ENCODE measurements at places on chromosomes 1 and 21.
A peak's percentile ranks its signal among the peaks of the same experiment; 100 is the strongest.

DNA sequence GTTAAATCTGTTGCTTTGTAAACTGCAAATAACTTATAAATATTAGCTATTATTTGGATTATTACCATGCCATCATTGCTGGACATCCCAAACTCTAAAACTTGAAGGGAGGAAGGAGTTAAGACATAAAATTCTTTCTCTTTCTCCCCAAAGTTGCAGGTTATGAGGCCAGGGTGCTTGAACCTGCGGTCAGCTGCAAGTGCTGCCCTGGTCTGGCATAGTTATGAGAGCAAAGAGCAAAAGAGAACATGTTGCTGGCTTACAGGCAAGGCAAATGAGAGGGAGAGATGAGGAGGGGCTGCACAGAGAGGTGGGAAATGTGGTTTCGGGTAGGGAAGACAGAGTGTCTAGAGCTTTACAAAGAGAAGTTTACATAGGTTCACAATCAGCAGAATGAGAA, 30.8 kb downstream of the GADD45A start:
- no peak for DNase-seq

DNA sequence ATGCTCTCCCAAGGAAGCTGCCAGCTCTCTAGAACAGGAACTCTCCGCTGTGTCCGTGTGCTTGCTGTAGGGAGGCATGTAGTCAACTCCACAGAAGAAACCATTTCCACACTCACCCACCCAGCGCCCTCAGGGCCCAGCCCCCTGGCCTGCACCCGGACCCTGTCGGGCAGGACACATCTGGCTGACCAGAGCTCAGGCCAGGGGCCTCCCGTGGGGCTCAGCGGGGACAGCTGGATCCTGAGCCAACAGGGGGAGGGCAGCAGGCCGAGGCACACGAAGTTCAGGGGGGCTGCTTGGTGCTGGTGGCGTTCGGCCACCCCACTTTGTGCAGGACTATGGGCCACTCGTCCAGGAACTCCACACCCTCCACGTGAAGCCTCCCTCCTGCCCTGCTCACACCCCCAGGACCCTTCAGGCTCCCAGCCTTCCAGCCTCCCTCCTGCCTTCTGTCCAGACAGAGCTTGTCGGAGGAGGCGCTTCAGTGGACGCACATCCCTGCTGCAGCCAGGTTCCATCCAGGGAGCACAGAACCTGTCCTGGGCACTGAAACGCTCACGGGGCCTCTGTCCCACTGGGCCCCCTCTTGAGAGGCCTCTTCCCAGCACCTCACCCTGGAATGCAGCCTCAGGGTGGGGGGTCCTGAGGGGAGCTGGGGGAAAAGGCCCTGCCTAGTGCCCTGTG, 15.0 kb upstream of the FAAP20 start:
- no peak for DNase-seq

- DNase-seq, result peak; percentile 57
Observed at GRCh38 chr21:41612674-41613532, 104.9 kb upstream of the TMPRSS2 start.

DNA sequence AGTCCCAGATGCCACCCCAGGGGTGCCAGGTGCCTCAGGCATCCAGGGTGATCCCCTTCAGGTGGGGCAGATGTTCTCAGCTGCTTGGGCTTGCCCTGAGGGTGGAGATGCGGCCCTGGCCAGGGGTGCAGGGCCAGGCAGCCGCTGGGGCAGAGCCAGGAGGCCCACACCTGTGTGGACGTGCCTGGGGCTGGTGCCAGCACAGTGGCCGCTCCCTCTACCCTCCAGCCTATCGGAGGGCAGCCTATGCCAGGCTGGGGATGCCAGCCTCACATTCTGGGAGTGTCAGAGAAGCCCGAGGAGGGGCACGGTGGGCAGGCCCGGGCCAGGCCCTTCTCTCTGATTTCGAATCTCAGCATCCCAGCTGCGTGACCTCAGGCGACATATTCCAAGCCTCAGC, 96.5 kb upstream of the WNT4 start:
- DNase-seq, result no peak

DNA sequence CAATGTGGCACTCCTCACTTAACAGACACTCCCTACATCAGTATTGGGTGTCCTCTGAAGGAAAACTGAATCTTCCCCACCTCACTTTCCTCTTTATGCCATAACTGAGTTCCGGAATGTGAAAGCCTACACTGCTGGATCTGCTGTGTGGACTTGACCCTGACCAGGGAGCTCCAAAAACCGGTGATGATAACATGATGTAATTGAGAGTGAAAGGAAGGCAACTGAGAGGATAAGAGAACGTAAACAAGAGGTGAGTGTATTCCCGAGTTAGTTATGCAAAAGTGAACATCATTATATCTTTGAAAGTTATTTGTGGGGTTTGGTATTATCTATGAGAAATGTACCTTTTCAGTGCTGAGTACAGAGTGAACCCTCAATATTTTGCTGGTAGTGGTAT, 1794.8 kb downstream of the MRPL39 start:
- no peak for DNase-seq

GRCh38 chr1:231500666-231501065, 27.8 kb upstream of the TSNAX start:
- DNase-seq, result no peak

GRCh38 chr1:203121186-203122015, 6.1 kb upstream of the ADORA1 start:
- DNase-seq, result no peak

GRCh38 chr1:59814901-59815825, at the start of gene HOOK1:
HOOK1 (plus strand) TSS chr1:59814949; CDS start chr1:59815118, 169 bp downstream.
- DNase-seq, result no peak
